ENCODE measurements at places on chromosomes 6 and 20.

DNA sequence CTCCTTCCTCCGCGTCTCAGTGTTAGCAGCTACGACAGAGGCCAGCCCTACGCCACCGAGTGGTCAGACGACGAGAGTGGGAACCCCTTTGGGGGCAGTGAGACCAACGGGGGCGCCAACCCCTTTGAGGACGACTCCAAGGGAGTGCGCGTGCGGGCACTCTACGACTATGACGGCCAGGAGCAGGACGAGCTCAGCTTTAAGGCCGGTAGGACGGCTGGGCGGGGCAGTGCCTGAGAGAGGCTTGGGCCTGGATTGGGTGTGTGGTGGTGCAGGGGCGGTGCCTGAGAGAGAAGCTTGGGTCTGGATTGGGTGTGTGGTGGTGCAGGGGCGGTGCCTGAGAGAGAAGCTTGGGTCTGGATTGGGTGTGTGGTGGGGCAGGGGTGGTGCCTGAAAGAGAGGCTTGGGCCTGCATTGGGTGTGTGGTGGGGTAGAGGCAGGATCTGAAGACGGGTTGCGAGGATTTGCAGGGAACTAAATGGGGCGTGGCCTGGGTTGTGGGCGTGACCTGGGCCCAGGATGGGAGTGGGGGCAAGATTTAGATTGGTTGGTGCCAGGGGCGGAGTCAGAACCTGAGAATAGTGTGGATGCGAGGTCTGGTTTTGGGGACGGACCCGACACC lies 24.4 kb downstream of the SPDEF start:
- DNase-seq, result peak; percentile 17

GRCh38 chr6:42028234-42029061 lies 21.9 kb upstream of the TAF8 start:
- peak; percentile 33 for DNase-seq

DNA sequence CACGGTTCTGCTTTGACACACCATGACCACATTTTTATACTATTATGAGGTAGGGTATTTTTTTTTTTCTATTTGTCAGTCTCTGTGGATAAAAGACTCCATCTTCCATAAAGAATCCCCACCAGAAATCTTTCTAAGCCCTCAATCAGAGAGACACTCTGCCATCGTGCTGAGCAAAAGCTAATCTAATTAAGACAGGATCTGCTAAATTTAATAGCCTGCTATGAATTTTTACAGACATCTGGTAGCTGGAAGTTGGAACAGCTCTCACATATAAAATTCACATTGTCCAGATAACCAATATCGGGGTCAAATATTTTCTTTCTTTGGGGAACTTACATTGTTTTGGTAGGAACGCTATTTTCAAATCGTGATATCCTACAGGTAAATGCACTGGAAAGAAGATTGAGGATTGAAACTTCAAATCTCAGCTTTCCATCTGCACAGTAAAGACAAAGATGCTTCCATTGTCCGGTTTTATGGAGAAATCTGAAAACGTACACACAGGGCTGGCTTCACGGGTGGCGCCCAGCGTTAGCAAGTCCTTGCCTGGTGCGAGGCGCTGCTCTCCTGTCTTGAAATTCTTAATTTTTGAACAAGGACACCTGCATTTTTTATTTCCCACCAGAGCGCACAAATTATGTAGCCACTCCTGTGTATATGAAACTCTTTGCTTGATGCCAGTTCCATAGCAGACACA lies 573.8 kb upstream of the NOX3 start:
- no peak for DNase-seq

DNA sequence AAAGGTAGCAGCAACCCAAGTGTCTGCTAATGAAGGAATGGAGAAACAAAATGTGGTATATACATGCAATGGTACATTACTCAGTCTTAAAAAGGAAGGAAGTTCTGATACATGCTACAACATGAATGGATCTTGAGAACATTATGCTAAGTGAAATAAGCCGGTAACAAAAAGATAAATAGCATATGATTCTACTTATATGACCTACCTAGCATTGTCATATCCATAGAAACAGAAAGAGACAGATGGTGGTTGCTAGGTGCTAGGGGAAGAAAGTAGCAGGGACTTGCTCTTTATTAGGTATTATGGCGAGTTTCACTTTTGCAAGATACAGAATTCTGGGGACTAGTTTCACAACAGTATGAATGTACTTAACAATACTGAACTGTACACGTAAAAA lies 46.6 kb downstream of the UBR2 start:
- no peak for DNase-seq

GRCh38 chr6:170137911-170138910 lies 152.7 kb downstream of the DLL1 start:
- no peak for DNase-seq

DNA sequence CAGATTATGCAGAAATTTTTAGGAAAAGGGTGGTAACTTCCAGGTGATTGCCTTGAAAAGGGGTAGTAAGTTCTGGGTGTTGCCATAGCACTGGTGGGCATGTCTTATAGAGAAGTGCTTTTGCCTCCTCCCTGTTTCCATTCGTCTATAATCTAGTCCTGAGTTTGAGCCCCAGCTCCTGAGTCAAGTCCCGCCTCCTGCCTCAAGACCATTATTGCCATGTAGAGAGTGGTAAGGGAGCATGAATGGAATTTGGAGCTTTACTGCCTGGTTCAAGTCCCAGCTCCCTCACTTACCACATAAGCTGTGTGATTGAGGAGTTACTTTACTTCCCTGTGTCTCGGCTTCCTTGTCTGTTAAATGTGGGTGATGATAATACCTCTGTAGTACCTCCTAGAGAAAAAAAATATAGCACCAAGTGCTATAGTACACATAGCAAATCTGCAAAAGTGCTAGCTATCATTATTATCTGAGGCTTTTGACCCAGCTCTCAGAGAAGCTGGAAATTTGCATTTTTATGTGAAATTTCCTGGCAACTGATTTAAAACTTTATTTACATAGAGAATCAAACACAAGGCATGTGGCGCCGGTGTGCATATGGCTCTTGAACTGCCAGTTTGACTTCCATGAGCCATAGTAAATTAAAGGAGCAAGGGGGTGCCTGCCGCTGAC lies 36.0 kb downstream of the TGM6 start:
- no peak for DNase-seq

- DNase-seq, result peak; percentile 22
Observed at GRCh38 chr20:32569380-32570305, 15.5 kb downstream of the NOL4L start.

GRCh38 chr6:82033631-82034211 lies 213.8 kb downstream of the IBTK start:
- no peak for DNase-seq

DNA sequence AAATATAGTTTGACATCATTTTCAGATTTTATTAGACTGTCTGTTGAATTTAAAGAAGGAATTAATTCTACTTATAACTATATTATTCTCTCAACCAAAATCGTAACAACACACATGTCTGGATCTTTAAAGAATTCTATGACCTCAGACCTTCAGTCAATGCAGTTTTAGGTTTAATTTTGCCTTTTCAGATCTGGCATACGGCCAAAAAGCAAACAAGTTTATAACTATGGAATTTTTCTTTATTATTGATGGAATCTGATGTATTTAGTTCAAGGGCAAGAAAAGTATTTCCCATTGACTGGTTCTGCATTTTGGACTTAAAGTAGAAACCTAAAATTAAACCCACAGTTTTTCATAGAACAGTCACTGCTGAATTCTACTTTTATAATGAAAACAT lies 233.4 kb downstream of the EYA4 start:
- no peak for DNase-seq

GRCh38 chr6:33808641-33809180 lies 4.9 kb upstream of the MLN start:
- no peak for DNase-seq

- DNase-seq, result no peak
Observed at GRCh38 chr6:27862396-27863066, 49.7 kb downstream of the OR2B2 start.

DNA sequence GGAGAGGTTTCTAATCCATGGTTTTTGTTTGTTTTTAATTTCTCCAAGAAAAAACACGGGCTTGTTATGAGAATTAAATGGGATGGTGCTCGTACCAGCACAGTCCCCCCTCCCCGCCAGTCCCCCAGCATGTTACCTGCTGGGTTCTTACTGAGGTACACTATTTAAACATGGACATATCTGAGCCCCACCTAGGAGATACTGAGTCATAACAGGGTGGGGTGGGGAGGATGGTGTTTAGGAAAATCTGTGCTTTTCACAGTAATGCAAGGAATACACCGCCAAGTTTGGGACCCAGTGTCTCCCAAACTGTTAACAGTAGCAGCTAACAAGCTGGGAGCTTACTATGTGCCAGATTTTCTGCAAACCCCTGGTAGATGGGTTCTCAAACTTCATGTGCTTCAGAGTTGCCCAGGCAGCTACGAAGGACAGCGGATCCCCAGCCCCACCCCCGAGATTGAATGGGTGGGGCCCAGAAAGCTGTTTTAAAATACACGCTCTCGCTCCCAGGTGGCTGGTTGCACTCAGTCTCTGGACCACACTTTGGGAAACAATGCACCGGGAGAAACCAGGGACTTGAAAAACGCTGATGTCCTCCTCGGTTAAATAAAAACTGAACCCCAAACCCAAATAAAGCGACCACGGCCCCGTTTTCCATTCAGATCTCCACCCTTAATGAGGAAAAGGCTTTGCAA lies 995 bp downstream of the ZFP64 start:
- DNase-seq, result peak; percentile 13

GRCh38 chr6:168369786-168370185 lies 50.2 kb upstream of the DACT2 start:
- no peak for DNase-seq

- no peak for DNase-seq
Observed at GRCh38 chr20:51428401-51429143, 113.9 kb downstream of the NFATC2 start.

DNA sequence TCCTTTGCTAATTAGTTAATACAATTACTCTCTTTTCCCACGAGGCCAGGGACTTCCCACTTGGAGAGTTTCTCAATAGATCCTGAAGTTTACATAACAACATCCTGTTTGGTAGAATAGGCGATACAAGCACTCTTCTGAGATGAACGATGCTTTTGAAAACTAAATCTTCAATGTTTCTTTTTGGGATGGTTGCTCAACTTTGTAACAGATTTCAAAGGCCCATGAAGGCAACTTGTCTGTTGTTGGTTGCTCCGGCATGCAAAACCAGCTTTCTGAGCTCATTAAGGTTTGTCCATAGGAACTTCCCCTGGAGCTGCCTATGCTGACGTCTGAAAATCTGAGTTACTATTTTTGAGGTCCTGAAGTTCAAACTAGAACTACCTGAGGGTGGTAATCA lies 25.9 kb upstream of the ROS1 start:
- no peak for DNase-seq

GRCh38 chr20:63059684-63060056 lies 52.9 kb upstream of the BHLHE23 start:
- no peak for DNase-seq

DNA sequence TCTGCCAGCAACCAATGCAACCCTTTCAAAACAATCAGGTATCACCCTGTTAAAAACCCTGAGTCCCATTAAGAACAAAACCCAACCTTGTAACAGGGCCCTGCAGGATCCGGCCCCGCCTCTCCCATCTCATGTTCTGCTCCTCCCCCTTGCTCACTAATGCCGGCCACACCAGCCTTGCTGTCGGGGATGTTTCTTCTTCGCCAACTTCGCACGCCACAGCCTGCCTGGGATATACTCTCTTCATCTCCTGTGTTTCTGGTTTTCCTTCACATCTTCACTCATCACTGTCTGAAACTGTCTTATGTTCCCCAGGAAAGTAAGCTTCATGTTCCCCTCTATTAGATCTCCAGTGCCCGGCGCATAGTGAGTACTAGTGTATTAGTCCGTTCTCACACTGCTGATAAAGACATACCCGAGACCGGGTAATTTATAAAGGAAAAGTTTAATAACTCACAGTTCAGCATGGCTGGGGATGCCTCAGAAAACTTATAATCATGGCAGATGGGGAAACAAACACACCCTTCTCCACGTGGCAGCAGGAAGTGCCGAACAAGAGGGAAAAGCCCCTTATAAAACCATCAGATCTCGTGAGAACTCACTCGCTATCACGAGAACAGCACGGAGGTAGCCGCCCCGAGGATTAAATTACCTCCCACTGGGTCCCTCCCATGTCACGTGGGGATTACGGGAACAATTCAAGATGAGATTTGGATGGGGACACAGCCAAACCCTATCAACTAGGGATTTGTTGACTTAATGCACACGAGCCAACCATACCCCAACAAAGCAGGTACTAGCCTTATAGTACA lies 5.1 kb downstream of the TP53RK start:
- DNase-seq, result no peak

DNA sequence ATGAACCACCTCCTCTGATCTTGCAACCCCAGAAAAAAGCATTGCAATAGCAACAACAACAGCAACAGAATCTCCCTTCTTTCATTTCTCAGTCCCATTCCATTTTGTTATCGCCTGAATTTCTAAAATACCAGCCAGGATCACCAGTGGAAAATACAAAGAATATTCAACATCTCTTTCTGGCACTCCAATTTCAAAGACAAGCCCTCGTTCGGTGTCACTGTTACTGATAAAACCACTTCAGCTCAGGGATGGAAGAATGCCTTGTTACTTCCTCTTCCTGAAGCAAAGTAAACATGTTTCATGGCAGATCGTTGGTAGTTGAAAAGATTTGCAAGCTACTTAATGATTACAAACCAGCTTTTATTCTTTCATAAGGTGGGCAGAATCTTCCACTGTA lies 94.0 kb upstream of the SPTLC3 start:
- DNase-seq, result no peak

GRCh38 chr6:109088995-109089394 lies 5.7 kb downstream of the SESN1 start:
- DNase-seq, result no peak

GRCh38 chr6:144678844-144679243 lies 393.7 kb downstream of the UTRN start:
- DNase-seq, result no peak

DNA sequence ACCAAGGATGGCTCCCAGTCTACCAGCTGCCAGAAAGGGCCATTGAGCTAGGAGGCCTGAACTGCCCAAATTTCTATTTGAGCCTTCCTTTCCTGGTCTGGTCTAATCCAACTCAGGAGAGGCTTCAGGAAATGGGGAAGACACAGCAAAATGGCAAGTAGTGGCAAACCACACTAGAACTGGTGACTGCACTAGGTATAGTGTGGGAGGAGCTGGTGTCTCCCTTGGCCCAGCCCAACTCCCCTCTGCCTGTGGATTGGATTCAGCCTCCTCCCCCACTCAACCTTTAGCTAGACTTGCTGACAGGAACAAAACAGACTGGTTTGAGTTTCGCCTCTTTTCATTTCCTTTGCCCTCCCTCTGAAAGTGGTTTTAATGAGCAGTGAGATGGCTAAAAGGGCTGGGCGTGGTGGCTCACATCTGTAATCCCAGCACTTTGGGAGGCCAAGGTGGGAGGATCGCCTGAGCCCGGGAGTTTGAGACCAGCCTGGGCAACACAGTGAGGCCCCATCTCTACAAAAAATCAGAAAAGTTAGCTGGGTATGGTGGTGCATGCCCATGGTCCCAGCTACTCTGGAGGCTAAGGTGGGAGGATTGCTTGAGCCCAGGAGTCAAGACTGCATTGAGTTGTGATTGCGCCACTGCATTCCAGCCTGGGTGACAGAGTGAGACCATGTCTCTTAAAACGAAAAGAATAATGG lies 17.5 kb downstream of the MRPS18A start:
- DNase-seq, result no peak
